Stimulated activated CD4-positive, alpha-beta T cell treated with anti-CD3 and anti-CD28 coated beads, Interleukin-2, amount 100 ng/mL, for 4 hours (primary cell): ENCODE measurements at places on chromosomes 13 and 19.

DNA sequence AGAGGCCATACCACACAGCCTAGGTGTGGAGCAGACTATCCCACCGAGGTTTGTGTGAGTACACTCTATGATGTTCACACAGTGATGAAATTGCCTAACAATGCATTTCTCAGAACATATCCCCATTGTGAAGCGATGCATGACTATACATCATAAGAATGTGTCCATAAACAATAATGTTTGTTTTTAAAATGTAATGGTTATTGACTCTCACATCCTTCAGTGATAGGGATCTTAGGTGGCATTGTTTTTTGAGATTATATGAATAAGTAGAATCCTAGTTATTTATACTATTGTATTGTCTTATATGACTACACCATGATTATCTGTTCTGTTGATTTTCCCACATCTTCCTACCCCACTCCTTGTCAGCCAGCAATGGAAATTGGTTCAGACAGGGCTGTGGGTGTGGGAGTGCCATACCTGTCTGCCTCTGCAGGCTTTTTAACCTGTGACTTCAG lies 13.6 kb downstream of the CCNA1 start:
- no peak for DNase-seq

DNA sequence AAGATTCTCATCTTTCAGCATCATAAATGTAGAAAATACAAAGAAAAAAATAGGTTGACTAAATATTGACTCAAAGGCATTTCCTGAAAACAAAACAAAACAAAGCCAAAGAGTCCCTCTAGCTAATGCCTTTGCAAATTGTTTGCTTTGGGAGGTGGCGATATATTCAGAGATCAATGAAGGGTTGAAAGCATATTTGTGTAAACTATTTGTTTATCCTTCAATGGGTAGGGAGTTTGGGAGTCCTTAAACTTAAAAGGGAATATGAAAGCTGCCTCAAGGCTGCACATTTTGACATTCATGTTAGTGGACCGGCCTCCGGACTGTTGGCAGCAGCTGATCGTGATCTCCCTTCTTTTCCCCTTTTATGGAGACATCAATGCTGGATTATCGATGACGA lies 257.5 kb downstream of the ITGBL1 start:
- no peak for DNase-seq

GRCh38 chr19:28971049-28971448 lies 241.9 kb downstream of the UQCRFS1 start:
- no peak for DNase-seq

- no peak for DNase-seq
Observed at GRCh38 chr13:19117913-19118739, 63.5 kb downstream of the TUBA3C start.

DNA sequence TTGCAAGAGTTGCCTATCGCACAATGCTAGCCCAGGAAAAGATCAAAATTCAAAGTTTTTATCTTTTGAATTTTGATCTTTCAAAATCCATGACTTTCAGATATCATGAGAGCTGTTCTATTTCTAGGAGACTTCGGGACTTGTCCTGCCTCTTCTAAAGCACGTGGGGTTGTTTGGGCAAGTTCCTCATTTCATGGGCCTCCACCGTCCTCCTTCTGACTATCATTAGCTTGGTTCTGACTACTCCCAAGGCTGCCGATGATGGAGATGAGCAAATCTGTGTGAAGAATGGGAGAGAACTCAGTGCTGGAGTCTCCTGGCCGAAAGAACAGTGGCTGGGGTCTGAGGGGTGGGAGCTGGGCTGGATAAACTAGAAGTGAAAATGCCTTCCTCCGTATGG lies 86.5 kb downstream of the COL4A1 start:
- no peak for DNase-seq

DNA sequence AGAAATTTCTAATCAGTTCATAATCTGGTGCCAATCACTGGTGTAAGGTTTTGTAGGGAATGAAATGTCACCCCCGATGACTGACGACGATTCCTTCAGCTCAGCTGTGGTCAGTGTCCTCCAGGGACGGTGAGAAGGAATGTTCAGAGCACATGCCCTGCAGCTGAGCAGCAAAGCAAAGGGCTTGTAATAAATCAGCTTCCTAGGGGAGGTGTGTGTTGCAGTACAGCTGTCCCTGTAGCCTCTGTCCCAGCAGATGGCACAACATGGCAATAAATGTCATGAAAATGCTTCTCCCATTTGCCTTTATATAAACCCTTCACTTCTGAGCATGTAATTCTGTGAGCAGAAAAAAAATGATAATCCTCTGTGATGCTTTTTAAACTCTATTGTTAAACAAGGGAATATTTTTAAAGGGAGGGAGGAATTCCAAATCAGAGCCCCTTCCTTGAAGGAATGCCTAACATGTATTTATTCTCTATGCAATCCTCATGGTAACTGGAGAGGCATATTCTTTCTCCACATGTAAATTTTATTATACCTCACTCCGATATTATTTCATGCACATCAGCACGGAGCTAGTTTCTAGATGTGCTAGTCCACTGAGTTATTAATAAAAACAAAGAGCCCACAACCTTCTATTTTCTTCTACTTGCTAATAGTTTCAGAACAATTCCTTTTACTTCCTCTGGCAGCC lies 102.5 kb downstream of the FAM216B start:
- no peak for DNase-seq

DNA sequence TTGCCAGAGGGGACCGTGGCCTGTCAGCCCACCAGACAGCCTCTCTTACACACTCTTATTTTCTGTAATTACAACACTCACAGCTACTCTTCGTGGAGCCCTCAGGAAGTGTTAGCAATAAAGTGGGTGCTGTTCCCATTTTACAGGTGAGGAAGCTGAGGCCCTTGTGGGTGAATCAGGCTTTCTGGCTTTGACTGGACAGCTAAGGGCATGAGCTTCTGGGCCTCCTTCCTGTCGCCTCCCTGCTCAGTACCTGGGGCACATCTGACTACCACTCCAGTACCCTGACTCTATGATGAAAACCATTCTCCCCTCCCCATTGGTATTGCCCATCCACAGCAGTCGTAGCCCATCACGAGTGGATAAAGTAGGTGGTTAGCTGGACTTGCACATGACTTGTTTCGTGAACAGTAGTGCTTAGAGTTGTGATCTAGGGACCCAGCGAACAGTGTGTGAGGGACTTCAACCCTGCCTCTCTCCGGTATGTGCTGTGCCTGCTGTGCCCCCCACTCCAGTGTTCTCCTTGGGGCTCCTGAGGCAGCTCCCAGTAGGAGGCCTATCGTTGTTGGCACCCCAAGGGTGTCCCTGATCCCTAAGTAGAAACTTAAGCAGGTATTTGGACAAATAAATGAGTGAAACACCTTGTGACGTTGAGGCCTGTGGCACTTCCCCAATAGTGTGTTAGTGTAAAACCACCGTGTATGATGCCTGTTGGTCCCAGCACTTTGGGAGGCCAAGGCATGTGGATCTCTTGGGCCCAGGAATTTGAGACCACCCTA lies 38.6 kb downstream of the GATAD2A start:
- no peak for DNase-seq
